Non-pigmented ciliary epithelial cell (primary cell): ENCODE measurements at places on chromosomes 11 and 22.

- no peak for DNase-seq
Observed at GRCh38 chr11:34239465-34240149, 118.2 kb downstream of the ABTB2 start.

DNA sequence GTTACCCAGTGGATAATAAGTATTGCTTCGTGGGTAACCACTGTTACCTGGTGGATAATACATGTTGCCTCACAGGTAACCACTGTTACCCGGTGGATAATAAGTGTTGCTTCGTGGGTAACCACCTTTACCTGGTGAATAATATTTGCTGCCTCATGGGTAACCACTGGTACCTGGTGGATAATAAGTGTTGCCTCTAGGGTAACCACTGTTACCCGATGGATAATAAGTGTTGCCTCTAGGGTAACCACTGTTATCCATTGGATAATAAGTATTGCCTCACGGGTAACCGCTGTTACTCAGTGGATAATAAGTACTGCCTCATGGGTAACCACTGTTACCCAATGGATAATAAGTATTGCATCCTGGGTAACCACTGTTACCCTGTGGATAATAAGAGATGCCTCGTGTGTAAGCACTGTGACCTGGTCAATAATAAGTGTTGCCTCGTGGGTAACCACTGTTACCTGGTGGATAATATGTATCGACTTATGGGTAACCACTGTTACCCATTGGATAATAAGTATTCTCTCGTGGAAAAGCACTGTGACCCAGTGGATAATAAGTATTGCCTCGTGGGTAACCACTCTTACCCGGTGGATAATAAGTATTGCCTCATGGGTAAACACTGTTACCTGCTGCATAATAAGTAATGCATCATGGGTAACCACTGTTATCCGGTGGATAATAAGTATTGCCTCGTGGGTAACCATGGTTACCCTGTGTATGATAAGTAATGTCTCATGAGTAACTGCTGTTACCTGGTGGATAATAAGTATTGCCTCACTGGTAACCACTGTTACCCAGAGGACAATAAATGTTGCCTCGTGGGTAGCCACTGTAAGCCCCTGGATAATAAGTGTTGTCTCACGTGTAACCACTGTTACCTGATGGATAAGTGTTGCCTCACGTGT lies 20.1 kb upstream of the NXPE4 start:
- no peak for DNase-seq

DNA sequence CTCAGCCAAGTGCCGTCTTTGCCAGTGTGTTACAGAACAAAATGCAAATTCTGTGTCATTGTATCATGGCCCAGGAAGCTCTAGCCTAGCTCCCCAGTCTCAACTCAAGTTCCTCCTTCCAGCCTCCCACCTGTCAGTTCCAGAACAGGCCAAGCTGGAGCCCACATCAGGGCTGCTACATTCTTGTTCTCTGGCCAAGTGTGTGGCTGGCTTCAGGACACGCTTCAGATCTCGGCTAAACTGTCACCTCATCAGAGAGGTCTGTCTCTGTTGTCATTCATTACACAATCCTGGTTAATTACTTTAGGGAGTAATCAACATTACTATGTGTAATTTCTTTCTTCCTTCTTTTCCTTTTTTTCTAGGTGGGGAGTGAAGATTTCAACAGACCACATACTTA lies 347.0 kb upstream of the SYN3 start:
- no peak for DNase-seq

- no peak for DNase-seq
Observed at GRCh38 chr11:14132312-14132711, 169.8 kb downstream of the SPON1 start.

GRCh38 chr11:76835928-76836612 lies 24.6 kb upstream of the ACER3 start:
- DNase-seq = no peak

DNA sequence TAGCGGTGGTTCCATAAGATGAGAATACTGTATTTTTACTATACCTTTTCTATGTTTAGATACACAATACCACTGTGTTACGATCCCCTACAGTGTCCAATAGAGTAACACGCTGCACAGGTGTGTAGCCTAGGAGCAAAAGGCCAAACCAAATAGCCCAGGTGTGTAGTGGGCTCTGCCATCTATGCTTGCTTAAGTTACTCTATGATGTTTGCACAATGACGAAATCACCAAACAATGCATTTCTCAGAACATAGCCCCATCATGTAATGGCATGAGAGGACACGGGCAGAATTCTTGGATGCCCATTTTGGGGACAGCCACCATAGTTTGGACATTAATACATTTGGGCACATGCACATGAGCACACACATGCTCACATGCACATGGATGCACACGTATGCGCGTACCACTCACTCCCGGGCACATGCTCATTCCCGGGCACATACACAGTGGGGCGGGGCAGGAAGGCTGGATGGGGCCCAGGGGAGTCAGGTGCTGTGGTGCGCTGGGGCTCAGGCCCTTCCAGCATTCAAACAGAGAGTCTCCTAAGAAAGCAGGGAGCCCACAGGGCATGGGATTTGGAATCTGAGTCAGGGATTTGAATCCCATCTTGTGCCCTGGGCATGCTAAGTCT lies 51.1 kb downstream of the RTN4R start:
- no peak for DNase-seq
